ENCODE measurements at places on chromosomes 7 and 10.

GRCh38 chr10:66714741-66715140 is 211.1 kb upstream of the LRRTM3 start:
- no peak for DNase-seq

- DNase-seq: no peak
Observed at GRCh38 chr10:75428434-75429158, 2.8 kb upstream of the LRMDA start.

- DNase-seq: no peak
Observed at GRCh38 chr10:9305018-9305655, 1250.6 kb downstream of the GATA3 start.

- DNase-seq: peak; percentile 62
Observed at GRCh38 chr10:122279725-122280141, 8.6 kb downstream of the BTBD16 start.
